ENCODE measurements at places on chromosomes 4 and X. TPM values are rescaled to one million over a fixed set of nuclear protein-coding genes. Genes with fewer than 3 reads are reported as not detected.

- no peaks in the 10 kb centered on the region for H3K36me3 ChIP-seq
- no peak overlapping the region for H3K27ac ChIP-seq
- H3K4me1 ChIP-seq, result no peaks in the 10 kb centered on the region
- no peak for DNase-seq
Measured at GRCh38 chr4:113505044-113505443, 256.5 kb downstream of the CAMK2D start.

- H3K4me3 ChIP-seq, result no peak overlapping the region
- no peak overlapping the region for H3K27ac ChIP-seq
- H3K4me1 ChIP-seq, result no peaks in the 10 kb centered on the region
Measured at GRCh38 chr4:26141911-26142638, 178.7 kb upstream of the RBPJ start.

MANBA gene
- 37.2 TPM for total RNA-seq

RTL3 gene
- 1.6 TPM for total RNA-seq

- no peak for DNase-seq
- H3K27me3 ChIP-seq, result no peaks in the 10 kb centered on the region
- peaks cover 4% of the 10 kb centered on the region for H3K4me1 ChIP-seq
- H3K4me3 ChIP-seq, result no peak overlapping the region
- no peak overlapping the region for H3K27ac ChIP-seq
Measured at GRCh38 chr4:70930530-70931256, 28.5 kb downstream of the MOB1B start.

VEGFC gene
- 5.1 TPM for total RNA-seq

HAND2 gene
- 25.7 TPM for total RNA-seq

- H3K27ac ChIP-seq, result peak overlapping the region; percentile 91
- no peak overlapping the region for H3K4me3 ChIP-seq
- H3K36me3 ChIP-seq, result no peaks in the 10 kb centered on the region
- H3K27me3 ChIP-seq, result no peaks in the 10 kb centered on the region
- H3K4me1 ChIP-seq, result peaks cover 45% of the 10 kb centered on the region
Measured at GRCh38 chr4:150240011-150240410, 161.8 kb downstream of the DCLK2 start.

GRCh38 chrX:30085571-30085970 is 129.8 kb upstream of the MAGEB2 start:
- H3K4me1 ChIP-seq, result no peaks in the 10 kb centered on the region
- no peak for DNase-seq
- H3K27ac ChIP-seq, result no peak overlapping the region
- H3K36me3 ChIP-seq, result no peaks in the 10 kb centered on the region

SULT1B1 gene
- 0.41 TPM for total RNA-seq

REPS2 gene
- total RNA-seq, result 4.9 TPM

GRCh38 chrX:153598541-153599191 is at the start of gene CCNQ:
Gene CCNQ, minus strand, starts transcription at chrX:153599139. Its CDS starts 66 bp downstream, at chrX:153599073.
- H3K27ac ChIP-seq, result peak within 1 kb of the TSS; percentile 49
- DNase-seq, result no peak
- no peaks in the 10 kb centered on the region for H3K4me1 ChIP-seq
- peak within 1 kb of the TSS; percentile 81 for H3K4me3 ChIP-seq

DNA sequence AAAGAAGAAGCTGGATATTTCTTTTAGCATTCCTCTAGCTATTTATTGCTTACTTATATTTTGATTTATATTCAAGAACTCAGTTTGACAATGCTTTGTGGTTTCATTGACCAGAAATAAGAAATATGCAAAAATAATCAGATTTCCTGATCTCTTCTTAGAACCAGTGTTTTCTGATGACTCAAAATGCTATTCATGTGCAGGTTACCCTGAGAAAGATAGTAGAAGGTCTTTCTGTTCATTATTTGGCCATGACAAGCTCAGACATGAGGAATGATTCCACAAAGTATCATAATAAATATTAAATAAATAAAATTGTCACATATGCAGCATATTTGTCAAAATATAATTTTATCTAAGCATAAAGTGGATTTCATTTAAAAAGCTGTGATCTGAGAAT is 24.1 kb downstream of the ADH7 start:
- peaks cover 22% of the 10 kb centered on the region for H3K4me1 ChIP-seq
- no peak for DNase-seq
- no peaks in the 10 kb centered on the region for H3K36me3 ChIP-seq
- H3K27ac ChIP-seq, result peak overlapping the region; percentile 65
- H3K4me3 ChIP-seq, result no peak overlapping the region

GRCh38 chr4:98963538-98964433 is 31.7 kb upstream of the METAP1 start:
- no peak overlapping the region for H3K4me3 ChIP-seq
- H3K36me3 ChIP-seq, result no peaks in the 10 kb centered on the region
- H3K27ac ChIP-seq, result no peak overlapping the region
- no peaks in the 10 kb centered on the region for H3K4me1 ChIP-seq

DNA sequence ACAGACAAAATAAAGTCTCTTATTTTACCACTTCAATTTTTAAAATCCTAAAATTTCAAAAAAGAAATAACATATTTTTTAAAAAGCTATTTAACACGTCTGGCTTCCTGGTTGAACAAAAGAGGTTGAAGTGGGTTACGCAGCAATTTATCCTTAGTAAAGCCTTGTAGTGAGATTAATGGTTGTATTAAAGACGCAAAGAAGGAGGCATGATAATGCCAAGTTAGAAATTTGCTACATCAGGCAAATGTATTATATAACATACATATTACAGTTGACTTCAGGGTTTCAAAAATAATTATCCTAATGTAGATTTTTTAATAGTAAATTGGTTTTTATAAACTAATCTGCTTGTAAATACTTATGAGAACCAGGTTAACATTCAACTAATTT is 35.3 kb downstream of the ANKRD17 start:
- H3K27ac ChIP-seq, result peak overlapping the region; percentile 63
- DNase-seq, result no peak
- no peaks in the 10 kb centered on the region for H3K27me3 ChIP-seq
- peak overlapping the region; percentile 92 for H3K4me3 ChIP-seq
- H3K36me3 ChIP-seq, result no peaks in the 10 kb centered on the region

- H3K27me3 ChIP-seq, result no peaks in the 10 kb centered on the region
- H3K4me3 ChIP-seq, result no peak overlapping the region
- H3K4me1 ChIP-seq, result no peaks in the 10 kb centered on the region
- no peak for DNase-seq
- no peak overlapping the region for H3K27ac ChIP-seq
Measured at GRCh38 chr4:126853715-126854114, 779.0 kb upstream of the INTU start.

- peak overlapping the region; percentile 71 for H3K27ac ChIP-seq
- peaks cover 12% of the 10 kb centered on the region for H3K4me1 ChIP-seq
- no peak for DNase-seq
Measured at GRCh38 chr4:122784261-122784660, 42.4 kb upstream of the FGF2 start.
